ENCODE measurements at places on chromosomes 3 and 15. TPM values are rescaled to one million over a fixed set of nuclear protein-coding genes. Genes with fewer than 3 reads are reported as not detected.

The HGD gene
- 1.3 TPM for total RNA-seq

- no peak for DNase-seq
Observed at GRCh38 chr3:108127301-108127988, 36.6 kb upstream of the CD47 start.

DNA sequence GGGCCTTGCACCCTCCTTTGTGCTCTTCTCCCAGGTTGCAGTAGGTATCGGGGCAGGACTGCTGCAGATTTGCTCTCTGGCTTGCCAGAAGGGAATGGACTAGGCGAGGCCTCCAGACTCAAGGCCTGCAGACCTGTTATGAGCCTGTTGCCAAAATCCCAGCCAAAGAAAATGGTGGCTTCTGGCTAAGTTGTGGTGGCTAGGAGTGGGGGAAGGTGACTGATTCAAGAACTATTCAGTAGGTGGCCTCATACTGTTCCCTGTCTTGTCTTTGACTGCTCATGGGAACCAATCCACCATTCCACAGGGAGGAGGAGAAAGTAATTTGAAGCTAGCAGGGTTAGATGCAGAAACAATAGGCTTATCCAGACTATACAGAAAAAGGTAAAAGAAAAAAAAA, 380.4 kb upstream of the PROK2 start:
- DNase-seq: no peak

GRCh38 chr15:53218666-53219580, 428.8 kb upstream of the ONECUT1 start:
- no peak for DNase-seq

DNA sequence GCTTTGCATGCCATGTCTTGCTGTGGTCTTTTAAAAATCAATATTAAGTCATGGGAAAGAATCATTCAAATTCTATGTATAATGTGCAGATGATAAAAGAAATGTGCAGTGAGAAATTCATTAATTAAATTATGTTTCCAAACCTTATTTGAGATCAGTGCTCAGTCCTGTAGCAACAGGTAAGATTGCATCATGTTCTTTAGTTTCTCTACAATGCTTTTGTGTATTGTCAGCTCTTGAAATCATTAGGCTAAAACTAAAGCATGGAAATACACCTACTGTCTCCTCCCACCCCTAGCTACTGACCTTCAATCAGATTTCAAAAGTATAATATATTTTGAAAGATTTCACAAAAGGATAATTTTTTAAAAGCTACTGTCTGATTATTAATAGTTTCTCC, 612.7 kb downstream of the ROBO2 start:
- no peak for DNase-seq

DNA sequence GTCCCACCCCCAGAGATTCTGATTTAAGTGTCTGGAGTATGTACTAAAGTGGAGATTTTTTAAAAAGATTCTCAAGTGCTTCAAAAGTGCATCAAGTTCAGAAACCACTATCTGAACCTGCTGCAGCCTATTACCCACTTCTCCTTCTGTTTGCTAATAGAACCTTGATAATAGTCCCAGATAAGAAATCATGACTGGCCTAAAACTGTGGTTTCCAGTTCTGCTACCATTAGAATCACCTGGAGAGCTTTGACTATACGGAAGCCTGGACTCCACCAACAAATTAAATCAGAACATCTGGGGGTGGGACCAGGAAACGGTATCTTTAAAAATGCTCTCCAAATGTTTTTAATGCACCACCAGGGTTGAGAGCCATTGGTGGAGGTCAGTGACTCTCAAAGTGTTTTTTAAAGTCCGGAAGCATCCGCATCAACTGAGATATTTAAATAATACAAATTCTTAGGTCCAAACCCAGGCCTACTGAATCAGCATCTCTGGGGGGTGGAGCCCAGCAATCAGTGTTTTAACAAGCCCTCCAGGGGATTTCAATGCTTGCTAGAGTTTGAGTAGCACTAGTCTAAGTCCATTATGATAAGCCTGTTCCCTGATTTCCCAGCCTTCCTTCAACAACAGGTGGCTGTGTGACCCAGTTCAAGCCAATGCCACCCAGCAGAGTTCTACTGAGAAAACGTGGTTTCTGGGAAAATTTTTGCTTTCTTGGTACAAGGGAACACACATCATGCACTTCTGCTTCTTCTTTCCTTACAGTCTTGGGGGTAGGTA, 45.4 kb upstream of the TIPARP start:
- DNase-seq: no peak

DNA sequence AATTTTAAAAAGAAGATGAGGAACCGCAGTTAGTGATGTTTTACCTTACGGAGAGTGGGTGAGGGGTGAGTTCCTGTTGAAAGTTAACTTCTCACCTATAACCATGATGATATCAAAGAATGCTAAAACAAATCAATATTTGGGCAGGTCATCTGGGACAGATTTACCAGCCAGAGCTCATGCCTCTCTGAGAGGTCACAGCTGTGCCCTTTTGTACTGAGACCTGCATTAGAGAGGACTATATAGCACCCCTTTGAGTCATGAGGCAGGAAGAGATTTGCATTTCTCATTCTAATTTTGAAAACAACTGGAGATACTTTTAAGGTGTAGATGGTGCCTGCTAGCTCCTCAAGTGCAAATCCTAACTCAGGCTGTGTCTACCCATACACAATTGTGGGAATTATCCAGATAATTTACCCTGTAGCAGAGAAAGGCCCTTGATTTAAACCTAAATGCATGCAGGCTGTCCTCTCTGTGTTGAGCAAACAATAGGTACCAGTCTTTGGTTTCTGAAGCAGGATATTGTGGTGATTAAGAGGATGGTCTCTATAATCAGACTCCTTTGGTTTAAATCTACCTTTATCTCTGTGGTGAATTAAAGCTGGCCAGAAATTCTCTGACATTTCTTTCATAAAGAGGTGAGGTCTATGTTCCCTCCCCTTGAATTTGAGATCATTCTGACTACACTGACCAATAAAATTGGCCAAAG, 5.8 kb upstream of the TM4SF4 start:
- no peak for DNase-seq

GRCh38 chr15:88255484-88256278, 858 bp downstream of the NTRK3 start:
- peak; percentile 5 for DNase-seq

- DNase-seq: no peak
Observed at GRCh38 chr3:21551019-21551418, 200.0 kb downstream of the ZNF385D start.

GRCh38 chr3:172388412-172389078, 59.7 kb downstream of the GHSR start:
- no peak for DNase-seq

DNA sequence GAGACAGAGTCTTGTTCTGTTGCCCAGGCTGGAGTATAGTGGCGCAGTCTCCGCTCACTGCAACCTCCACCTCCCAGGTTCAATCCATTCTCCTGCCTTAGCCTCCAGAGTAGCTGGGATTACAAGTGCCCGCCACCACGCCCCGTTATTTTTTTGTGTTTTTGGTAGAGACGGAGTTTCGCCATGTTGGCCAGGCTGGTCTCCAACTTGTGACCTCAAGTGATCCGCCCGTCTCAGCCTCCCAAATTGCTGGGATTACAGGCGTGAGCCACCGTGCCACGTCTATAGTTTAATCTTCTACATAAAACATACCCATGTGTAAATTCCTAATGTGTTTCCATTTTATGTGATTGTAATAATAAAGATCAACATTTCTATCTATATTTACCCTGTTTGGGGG, 1.7 kb downstream of the GALK2 start:
- no peak for DNase-seq
